Right cardiac atrium (tissue), 5 donors: ENCODE measurements at places on chromosomes 7 and 10. TPM values are rescaled to one million over a fixed set of nuclear protein-coding genes. Genes with fewer than 3 reads are reported as not detected.

DNA sequence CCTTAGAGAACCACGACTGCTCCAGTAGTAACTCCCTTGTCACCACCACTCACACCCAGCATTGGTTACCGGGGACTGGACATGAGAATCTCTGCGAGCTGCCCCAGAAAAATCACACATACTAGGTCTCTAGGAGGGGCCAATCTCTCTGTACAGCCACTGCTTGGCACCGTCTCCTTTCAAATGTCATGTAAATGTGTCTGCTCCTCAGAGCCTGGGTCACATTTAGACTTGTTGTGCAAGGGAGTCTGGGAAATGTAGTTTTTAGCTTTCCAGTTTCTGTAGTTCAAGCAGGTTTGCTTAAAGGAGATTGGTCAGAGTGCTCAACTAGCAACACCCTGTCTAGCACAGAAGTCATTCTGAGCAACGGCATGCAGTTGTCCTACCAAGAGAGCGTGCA, 60.0 kb downstream of the CHN2 start:
- no peak for DNase-seq

SEPTIN14 gene
- polyA plus RNA-seq, result not detected

FAM53B gene
- polyA plus RNA-seq, result 39.5 TPM

- no peak for DNase-seq
Observed at GRCh38 chr10:130403153-130404075, 267.2 kb downstream of the GLRX3 start.

DNA sequence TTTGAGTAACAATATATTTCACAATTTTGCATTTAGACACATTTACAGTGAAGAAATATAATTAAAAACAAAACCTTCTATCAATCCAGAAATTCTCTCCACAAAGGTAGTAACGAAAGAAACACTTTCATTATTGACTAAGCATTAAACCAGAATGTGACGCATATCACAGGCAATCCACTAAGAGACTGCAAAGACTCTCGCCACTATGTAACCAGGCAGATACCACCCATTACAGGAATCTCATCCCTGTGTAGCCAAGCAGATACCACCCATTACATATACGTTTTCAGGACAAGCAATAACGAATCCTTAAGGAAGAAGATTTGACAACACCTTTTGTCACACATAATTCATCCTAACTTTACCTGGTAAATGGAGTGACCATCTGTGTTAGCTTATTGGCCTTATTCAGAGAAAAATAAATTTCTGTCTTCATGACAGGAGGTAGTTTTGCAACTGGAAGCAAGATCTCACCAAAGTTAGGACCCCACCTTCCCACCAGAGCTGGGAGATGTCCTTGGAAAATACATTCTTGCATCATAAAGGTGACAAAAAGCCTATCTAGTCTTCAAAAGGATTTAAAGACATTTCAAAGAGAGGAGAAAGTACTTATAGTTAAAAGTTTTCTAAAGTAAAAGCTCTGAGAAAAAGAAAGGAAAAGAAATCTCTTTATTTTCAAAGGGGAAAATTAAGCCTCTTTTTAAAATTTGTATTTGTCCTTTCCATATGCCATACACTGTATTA, 30.8 kb downstream of the LRRC17 start:
- DNase-seq, result no peak

GRCh38 chr7:45363669-45364068, 206.1 kb downstream of the RAMP3 start:
- DNase-seq, result no peak

- DNase-seq, result no peak
Observed at GRCh38 chr10:122968698-122969097, 11.5 kb upstream of the PSTK start.

- DNase-seq, result no peak
Observed at GRCh38 chr7:108211382-108212201, 81.4 kb upstream of the LAMB4 start.

RET gene
- 0.59 TPM for polyA plus RNA-seq

DNA sequence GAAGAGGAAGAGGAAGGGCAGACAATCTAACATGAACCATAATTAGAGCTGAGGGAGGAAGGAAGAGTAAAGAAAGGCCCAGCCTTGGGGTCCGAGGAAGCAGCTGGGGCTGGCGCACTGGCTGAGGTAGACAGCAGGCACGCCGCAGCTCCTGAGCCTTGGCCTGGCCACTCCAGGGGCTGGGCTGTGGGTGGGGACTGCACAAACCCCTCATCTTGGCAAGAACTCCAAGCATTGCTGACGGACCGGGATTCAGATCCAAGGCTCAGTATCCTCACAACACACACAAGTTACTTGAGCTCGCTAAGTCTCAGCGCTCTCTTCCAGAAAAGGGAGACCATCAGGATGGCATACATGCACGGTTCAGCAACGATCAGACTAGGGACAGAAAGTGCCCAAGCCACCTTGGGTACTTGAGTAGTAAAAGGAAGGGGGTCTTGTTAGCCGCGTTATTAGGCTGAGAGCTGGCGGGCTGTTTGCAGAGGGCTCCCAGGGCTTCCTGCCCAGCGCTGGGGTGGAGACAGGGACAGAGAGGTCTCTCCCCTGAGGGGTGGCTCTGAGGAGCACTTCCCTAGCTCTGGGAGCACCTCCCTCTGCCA, 4.5 kb downstream of the TNS3 start:
- DNase-seq, result peak; percentile 86

GRCh38 chr10:130392031-130392430, 255.8 kb downstream of the GLRX3 start:
- DNase-seq, result no peak

DNA sequence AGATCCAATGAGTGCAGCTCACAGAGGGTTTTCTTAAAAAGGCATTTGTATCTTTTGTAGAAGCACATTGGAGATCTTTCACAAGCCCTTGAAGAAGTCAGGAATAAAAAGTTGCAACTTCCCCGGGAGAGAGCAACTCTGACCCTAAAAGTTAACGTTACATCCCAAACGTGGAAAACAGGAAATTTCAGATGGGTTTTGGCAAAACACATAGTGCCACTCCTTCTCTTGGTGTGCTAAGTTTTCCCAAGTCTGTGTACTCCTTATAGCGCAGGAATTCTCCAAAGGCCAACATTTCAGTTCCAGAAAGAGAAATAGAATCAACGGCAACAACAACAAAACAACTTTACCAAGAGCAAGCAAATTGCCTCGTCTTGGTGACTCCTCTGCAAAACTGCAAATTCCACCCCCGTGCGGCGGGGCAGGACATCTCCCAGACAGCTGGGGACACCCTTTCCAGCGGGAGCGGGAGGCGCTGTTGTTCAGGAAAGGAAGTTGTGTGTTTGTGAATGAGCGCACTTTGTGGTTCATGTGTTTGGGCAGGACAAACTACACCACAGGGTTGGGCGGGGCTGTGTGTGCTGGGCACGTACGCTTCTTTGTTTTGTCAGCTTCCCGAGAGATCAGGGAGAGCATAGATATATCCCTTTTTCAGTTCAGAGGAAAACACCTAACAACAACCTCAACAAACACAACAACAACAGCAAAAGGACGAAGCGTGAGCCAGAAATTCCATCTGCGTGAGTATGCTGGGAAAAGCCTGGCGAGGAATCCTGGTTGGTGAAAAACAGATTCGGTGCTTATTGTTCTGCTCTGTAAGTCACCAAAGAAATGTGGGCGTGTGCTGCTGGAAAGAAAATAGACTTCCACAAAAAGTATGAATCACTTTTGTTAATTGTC, 294.7 kb upstream of the PITRM1 start:
- peak; percentile 89 for DNase-seq

DNA sequence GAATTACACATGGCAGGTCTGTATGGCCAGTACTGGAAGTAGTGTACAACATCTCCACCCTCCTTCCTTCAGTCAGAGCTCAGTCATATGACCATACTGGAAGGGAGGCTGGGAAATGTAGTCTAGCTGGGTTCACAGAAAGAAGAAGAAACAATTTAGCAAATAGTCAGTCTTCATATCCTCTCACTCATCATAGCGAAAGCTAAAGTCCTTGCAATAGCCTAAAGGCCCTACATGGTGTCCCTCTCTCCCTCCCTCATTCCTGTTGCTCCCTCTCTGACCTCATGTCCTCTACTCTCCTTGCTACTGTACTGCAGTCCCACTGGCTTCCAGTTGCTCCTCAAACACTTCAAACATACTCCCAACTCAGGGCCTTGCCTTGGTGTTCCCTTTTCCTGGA, 4.3 kb upstream of the CALU start:
- DNase-seq, result no peak

GRCh38 chr10:78442836-78443550, 409.3 kb downstream of the RPS24 start:
- DNase-seq, result no peak

DNA sequence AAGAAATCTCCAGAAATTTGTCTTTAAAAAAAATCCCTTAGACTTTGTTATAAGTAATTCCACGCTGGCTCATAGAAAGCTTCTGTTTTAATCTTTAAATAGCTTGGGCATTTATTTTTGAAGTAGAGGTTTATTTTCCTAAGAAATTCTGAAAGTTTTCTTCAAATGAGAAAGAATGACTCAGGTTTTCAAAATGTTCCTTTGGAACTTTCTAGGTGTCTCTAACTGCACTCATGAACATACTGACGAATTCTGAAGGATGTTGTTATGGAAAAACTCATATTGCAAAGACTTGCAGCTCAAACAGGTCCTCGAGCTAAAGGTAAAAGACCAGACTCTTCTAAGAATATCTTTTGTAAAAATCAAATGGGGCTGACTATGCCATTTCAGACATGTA, 10.7 kb downstream of the DGKI start:
- no peak for DNase-seq

DNA sequence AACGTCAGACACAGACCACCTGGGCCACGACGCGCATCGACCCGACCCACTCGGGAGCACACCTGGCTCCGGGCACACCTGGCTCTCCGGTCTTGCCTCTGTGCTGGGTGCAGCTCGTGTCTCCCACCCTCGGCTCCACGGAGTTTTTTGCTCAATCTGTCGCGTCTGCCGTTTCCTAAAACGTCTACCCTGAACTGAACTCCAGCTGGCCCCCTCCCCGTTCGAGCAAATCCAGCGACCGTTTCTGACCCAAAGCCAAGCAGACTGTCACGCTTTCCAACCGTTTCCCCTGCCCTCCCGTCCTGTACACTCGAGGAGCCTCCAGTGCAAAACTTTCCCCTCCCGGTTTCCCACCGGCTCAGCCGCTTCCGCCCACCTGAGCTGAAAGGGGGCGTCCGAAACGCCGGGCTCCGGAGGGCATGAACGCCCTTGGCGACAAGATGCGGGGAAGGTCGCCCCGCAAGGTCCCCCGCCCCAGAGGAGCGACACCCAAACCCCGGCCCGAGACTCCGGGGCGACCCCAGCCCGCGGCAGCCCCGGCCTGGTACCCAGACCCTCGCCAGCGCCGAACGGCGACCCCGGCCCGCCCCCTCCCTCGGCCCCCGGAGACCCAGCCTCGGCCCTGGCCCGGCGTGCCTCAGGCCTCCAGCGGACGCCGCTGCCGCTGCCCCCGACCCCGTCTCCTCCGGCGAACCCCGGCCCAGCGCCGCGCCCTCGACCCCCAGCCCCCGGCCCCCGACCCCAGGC, 557 bp downstream of the CYTH3 start:
- peak; percentile 75 for DNase-seq

GPAM gene
- 15.8 TPM for polyA plus RNA-seq

RBP3 gene
- polyA plus RNA-seq, result not detected

DNA sequence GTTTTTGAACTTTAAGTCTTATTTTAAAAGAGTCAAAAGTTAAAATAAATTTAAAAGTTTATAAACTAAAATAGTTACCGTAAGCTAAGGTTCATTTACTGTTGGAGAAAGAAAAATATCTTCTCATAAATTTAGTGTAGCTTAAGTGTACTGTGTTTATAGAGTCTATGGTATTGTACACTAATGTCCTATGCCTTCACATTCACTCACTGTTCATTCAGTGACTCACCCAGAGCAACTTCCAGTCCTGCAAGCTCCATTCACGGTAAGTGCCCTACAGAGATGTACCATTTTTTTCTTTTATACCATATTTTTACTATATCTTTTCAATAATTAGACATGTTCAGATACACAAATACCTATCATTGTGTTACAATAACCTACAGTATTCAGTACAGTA, 97.6 kb downstream of the PTN start:
- no peak for DNase-seq

DNA sequence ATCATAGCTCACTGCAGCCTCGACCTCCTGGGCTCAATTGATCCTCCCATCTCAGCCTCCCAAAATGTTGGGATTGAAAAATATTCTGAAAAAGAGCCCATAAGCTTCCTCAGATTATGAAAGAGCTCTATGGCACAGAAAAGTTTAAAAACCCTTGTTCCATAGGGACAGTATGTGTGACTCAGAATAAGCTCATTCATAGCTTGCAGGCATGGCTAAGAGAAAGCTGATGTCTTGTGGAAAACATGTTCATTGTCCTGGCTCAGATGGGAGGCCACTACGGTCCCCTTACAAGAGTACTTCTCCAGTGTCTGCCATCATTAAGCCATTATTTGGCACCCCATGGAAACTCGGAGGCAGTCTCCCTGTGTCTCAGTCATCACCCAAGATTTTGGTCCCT, 64.0 kb downstream of the CCDC3 start:
- no peak for DNase-seq
